ENCODE measurements at places on chromosomes 3 and 15.

DNA sequence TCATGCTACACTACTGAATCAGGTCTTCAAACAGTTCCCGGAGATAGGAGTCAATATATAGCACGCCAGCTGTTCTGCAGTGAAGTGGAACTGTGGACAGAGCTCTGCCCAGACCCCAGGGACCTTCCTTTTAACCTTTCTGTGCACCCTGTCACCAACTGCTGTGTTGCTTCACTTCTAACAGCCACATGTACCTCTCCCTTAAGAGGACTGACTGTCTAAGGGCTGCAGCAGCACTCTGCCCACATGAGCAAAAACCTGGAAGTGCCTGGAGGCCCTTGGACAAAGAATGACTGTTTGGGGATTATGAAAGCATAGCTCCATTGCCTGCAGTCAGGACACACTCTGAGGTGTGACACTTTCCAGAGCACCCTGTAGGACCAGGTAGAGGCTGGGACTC is 88.3 kb upstream of the CTNNB1 start:
- no peak for DNase-seq

DNA sequence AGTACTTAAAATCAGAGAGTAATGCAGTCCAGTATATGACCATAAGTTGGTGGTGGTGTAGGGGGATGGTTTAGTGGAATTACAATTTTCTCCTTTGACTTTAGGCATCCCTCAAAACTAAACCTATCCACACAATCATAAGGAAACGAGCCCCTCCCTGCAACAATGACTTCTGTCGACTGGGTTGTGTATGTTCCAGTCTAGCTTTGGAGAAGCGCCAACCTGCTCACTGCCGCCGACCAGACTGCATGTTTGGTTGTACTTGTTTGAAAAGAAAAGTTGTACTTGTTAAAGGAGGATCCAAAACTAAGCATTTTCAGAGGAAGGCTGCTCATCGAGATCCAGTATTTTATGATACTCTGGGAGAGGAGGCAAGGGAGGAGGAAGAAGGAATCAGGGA is 52.8 kb downstream of the MGA start:
- no peak for DNase-seq

DNA sequence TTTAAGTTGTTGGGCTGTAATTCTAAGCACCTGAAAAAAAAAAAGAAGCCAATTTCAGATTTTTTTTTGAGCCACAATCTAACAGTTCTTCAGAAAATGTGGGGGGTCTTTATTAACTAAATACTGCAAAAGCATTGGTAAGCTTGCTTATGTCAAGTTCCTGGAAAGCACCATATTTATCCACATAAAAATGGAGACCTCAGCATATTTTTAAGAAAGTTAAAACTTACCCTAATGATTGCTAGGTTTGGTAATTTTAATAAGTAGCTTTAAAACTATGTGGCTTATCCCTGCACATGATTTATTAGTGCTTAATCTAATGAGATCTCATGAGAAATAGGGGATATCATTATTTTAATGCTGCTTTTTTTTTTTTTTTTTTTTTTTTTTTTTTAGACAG is 156.8 kb downstream of the USP13 start:
- DNase-seq = no peak

- no peak for DNase-seq
These were observed 66.2 kb upstream of the SELENOK start for GRCh38 chr3:53957831-53958230.

- DNase-seq = peak; percentile 71
These were observed 4.7 kb downstream of the BHLHE40 start for GRCh38 chr3:4983739-4984510.

DNA sequence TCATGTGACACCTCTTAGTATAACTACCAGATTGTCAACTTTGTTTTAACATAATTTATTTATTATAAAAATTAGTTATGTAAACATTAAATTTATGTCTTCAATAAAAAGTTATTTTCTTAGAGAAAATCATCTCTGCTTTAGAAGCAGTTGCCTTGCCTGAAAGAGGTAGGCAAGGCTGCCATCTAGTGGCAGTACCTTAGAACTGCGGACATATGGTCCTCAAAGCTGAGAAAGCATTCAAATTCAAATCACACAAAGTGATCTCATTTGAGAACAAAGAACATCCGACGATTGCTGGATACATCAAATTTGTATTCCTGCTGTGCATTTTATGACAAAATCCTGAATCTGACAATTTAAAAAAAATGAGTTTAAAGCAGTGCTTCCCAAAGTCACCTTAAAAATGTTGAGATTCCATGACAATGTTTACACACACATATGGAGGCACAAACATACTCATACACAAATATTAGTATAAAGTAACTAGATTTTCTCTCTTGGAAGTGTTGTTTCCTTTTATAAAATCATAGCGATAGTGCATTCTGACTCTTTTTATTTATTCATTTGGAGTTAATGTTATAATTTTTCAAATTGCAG is 617.4 kb downstream of the CADM2 start:
- DNase-seq = no peak

DNA sequence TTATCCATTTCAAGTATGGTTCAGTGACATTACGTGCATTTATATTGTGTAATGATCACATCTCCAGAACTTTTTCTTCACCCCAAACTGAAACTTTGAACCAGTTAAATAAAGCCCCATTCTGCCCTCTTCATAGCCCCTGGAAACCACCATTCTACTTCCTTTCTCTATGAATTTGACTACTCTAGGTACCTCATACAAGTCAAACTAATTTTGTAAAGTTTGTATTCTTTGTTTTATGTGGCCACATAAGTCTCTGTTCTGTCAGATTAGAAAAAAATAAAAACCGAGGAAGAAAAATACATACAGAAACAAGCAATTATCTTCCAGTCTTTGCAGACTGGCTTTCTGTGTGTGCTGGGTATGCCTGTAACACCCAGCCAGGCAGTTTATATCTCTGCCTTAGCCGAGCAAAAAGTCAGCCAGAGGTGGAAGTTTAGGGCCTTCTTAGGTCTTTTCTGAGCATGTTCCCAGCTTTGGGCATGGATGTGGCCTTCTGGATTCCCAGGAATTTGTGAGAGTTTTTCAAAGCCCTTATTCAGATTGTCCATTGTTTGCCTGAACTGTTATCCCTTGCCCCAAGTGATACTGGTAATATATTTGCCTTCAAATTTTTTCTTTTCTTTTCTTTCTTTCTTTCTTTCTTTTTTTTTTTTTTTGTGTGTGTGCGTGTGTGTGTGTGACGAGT is 6.0 kb upstream of the GRAMD1C start:
- no peak for DNase-seq

- DNase-seq = no peak
These were observed 72.6 kb upstream of the DPH6 start for GRCh38 chr15:35618260-35619188.

DNA sequence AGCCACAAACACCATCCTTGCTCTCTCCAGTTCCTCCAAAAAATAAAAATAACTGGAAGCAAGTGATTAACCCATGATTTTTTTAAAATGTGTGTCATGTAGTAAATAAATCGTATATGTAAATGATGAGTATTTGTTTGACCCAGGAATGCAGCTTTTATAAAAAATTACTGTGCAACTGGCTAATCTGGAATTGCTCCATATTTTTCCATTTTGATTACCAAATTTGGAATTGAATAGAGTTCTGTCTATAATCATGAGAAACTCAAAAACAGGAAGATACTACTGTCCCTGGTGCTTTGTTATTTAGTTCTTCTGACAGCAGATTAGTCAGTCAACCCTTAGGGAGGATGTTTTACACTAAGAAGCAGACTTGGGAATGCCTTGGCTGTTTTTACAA is 116.2 kb downstream of the CCNL1 start:
- no peak for DNase-seq

DNA sequence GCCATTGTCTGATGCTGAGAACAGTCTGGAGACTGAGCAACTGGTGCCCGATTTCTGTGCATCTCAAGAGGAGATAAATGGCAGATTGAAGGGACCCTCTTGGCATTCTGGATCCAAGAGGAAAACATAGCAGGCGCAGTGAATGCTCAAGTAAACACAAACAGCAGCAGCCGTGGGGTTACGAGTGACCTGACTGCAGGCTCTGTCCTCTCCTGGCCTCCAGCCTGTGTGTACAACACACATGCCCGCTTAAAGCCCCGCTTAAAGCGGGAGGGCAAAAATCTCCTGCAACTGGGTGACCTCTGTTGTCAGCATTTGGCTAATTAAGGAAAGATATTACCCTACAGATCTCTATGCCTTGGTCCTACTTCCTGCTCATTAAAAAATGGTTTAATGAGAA is 120.5 kb downstream of the GREM1 start:
- DNase-seq = no peak

DNA sequence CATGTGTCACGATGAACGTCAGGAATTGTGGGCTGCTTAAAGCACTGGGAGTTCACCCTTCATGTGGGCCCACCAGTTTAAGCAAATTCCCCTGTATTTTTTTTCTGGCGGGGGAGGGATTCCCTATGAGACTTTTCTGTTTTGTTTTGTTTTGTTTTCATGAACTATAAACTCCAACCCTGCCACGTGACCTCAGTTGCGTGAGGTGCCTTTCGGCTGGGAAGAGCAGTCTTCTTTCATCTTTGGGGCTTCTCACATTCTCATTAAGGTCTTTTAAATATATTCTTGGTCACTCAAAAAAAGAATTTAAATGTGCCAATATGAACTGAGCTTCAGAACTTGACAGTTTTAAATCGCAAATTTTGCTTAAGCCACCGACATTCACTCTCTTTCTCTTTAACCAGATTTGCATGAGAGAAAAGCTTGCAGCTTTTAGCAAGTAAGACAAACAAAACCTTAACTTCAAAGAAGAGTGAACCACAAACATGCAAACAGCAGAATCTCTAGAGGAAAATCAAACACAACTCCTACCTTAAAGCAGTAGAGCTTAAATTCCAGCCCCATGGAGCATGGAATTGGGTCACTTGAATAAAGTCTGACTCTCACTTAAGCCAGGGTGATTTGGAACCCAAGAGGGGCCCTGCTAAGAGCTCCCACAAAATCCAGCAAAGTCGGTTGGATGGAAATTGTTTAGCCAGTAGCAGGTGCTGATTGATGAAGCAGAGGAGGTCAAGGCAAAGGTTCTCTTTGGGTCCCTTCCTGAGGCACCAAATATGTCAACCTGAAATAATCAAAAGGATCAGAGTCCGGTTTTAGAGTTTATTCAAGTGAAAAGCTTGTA is 699.8 kb upstream of the GBE1 start:
- DNase-seq = no peak

- DNase-seq = no peak
These were observed 265.4 kb upstream of the ARHGEF26 start for GRCh38 chr3:153855772-153856171.

- no peak for DNase-seq
These were observed 478.5 kb upstream of the CBLB start for GRCh38 chr3:106347350-106347749.

Data from activated T-helper 9 cell treated with anti-CD3 and anti-CD28 coated beads, Interleukin-2, amount 50 U/mL, for 16 hours (primary cell).